Lower leg skin (tissue), 4 donors: ENCODE measurements at places on chromosomes 7 and 10. TPM values are rescaled to one million over a fixed set of nuclear protein-coding genes. Genes with fewer than 3 reads are reported as not detected.

DNA sequence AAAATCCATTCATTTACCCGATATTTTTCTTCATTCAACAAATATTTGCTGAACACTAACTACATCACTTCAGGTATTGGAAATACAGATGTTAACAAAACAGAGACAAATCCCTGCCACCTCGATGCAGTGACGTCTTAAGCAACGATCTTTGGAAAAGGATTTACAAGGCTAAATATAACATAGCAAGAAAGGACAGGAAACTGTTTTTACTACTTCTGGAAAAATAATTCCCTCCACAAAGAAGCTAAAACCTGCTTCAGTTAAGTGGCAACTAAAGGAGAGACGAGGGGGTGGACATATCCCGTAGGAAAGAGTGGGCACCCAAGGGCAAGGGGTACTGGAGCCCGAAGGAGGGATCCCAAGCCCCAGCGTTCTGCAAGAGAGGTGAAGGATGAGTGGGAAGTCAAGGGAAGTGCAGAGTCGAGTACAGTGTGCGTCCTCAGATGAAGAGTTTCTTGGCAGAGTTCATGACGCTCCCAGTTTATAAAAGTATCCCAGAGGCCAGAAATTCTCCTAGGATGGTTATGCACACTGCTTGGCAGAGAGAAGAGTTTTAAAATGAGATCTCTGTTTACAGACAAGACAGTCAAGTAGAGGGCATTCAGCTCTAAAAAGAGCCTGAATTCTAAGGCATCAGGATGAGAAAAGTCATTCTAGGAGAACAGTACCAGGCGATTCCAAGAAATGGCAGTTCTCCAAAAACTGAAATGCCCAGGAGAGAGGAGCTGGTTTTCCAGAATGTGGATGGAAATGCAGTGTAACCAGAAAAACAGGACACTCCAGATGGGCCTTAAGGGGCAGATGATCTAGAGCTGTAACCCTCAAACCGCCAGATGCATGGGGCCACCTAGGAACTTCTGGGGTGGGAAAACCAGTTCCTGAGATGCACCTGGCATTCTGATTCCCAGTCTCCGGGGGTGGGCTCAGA is 97.3 kb downstream of the GRB10 start:
- DNase-seq, result no peak

The C10orf95 gene
- 11.7 TPM for total RNA-seq

The MRC1 gene
- total RNA-seq, result 19.2 TPM

The MMD2 gene
- not detected for total RNA-seq

DNA sequence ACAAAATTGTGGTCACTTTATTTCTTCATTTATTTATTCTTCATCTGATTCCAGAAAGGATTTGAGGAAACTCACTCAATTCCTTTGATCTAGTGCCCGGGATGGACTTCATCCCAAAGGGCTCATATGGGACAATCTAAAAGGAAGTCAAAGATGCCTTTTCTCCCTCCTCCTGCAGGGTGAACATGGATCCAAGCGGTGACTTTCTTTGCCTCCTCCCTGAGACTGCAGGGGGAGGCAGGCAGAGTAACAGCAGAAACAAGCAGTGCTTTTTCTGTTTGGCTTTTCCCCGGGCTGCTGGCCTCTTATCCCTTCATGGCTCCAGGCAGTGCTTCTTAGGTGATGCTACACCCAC is 10.0 kb upstream of the DNMBP start:
- no peak for DNase-seq

The TUBAL3 gene
- total RNA-seq, result 0.93 TPM

DNA sequence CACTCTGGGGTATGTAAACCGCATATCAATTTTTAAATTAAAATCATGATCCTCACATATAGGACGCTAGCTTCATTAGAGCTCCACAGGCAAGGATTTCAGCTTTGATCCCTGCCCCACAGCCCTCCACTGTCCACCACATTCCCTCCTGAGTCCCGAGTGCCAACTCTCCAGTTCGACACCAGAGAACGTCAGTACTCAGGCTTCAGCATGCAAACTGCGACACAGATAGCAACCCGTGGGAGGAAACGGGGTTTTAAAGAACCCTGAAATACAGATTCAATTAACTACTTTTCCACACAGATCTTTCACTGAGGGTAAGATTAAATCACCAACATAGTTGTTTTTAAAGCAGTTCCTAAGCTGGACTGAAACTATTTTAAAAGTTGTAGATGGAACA is 26.1 kb downstream of the RAPGEF5 start:
- no peak for DNase-seq

The NEUROD6 gene
- not detected for total RNA-seq

- no peak for DNase-seq
Measured at GRCh38 chr10:27889518-27889917, 109.4 kb downstream of the ODAD2 start.

DNA sequence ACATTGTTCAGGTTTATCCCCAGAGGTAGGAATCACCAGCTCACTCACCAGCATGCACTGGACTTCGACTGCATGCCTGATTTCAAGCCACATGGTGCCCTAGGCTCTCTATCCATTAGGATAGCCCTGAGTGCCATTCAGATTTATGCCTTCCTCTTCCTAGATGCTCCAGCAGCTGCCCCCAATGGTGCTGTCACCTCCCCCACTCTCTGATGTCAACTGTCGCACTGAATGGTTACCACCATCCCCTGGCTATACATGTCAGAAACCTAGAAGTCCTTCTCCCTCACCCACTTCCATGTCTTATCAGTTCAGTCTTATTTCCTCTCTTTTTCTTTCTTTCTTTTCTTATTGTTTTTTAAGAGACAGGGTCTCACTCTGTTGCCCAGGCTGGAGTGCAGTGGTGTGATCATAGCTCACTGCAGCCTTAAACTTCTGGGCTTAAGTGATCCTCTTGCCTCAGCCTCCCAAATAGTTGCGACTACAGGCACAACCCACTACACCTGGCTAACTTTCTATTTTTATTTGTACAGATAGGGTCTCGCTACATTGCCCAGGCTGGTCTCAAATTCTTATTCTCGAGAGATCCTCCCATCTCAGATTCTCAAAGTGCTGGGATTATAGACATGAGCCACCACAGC is 2.9 kb downstream of the SFXN4 start:
- no peak for DNase-seq

DNA sequence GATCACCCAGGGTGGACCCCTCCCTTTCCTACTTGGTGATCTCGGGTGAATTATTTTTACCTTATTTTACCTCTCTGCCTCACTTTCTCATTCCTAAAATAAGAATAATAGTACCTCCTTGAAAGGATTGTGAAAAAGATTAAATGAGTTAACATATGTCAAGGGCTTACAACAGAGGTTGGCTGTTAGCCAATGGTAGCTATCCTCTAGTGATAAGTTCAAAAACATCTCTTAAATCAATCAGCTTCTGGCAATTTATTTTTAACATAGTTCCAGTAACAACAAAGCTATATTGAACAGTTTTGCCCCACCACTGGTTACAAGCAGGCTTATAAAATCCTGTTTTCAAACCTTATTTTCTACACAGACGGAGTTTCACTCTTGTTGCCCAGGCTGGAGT is 45.4 kb downstream of the TMEM168 start:
- no peak for DNase-seq

DNA sequence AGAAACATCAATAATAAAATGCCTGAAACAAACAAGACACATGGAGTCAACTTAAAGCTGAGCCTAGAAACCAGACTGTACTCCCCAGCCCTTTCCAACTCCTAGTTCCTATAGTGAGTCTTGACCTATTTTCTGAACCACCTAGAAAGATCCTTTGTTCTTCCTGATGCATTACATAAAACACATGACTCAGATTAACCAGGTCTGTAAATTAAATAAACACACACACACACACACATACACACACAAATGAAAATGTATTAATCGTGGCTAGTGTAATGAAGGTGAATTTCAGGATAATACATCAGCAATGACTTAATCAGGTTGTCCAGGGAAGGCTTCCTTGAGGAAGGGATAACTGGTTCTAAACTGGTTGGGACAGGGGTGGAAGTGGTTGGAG is 104.7 kb downstream of the ST8SIA6 start:
- DNase-seq, result no peak

The VGF gene
- total RNA-seq, result 0.91 TPM

DNA sequence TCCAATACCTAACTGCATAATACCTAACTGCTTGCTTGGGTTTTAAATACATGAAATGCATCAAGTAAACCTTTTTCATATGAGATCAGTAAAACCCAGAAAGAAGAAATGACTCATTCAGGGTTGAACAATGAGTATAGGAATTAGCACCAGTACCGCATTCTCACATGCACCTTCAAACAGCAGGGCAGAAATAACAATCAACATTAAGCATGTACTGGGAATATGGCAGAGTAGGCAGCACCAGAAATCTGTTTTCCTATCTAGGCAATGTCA is 850.3 kb upstream of the SORCS1 start:
- no peak for DNase-seq

The VIPR2 gene
- total RNA-seq, result not detected

DNA sequence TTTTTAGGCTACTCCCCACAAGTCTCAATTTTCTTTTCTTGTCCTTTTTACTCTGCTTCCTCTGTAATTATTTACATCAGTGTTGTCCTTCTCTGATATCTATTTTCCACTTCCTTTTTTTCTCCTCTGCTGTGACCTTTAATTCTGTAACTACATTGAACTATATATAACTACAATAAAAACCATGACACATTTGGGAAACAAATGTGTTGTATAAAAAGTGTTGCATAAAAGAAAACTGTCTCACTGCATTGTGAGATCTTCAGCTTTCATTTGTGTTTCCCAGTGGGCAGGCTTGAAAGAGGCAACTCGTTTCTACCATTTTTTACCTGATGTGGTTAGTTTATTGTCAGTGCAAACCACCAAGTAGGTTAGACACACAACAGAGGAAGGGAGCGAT is 483.9 kb upstream of the NRP1 start:
- no peak for DNase-seq

- DNase-seq, result no peak
Measured at GRCh38 chr10:7084280-7085005, 326.4 kb downstream of the SFMBT2 start.

DNA sequence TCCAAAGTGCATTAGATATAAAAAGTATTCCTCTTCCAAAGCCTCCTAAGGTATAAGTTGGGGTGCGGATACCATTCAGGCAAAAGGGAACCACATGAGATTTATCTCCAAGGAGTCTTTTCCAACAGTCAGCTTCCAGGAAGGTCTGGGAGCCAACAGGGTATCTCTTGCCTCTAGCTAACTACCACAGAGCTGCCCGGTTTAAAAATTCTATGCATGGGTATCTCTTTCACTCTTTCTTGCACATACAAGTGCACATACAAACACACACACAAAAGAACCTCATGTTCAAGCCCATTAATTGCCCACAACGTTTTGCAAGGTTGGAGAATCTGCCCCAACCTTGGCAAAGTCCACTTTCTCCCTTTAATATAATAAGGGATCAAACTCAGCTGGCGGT is 80.7 kb downstream of the CDK6 start:
- DNase-seq, result no peak

The NODAL gene
- not detected for total RNA-seq

DNA sequence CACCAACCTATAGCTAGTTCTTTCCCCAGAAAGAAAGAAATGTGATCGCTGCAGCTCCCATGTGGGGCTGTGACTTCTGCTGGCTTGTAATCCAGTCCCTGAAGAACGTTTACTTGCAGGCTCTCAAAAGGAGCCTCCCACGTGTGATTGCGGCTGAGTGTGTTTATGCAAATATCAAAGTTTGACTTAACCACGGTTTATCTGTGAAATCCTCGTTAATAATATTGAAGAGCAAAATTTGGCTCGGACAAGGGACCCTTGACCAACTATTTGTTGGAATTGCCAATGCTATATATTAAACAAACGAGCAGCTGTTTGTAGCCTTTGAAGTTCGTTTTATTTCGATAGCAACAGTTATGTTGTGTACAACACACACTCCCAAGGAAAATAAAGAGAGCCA is 470.1 kb upstream of the NRP1 start:
- no peak for DNase-seq

DNA sequence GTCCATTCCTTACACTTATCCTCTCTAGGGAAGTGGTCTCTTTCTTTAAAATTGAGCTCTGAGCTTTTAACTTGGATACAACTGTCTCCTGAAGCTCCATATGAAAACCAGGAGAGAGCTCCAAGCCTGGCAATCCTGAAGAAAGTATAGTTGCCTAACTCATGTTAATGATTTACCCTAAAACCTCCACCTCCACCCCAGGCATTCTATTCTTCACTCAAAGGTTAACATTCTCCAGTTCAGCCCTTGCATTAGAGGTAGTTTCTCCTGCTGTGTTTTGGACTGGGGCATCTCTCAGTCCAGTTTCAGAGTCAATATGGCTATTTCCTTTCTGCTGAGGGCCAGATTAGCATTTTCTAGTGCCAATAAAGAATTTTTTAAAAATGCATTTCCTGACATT is 195.5 kb downstream of the SLC25A13 start:
- DNase-seq, result no peak

The ADAP1 gene
- 9.1 TPM for total RNA-seq

The STK31 gene
- 0.27 TPM for total RNA-seq

- no peak for DNase-seq
Measured at GRCh38 chr10:12699258-12699700, 302.2 kb downstream of the CCDC3 start.

The RAB19 gene
- total RNA-seq, result 1.5 TPM

GRCh38 chr7:151945224-151945623 is 11.0 kb upstream of the GALNTL5 start:
- DNase-seq, result no peak

DNA sequence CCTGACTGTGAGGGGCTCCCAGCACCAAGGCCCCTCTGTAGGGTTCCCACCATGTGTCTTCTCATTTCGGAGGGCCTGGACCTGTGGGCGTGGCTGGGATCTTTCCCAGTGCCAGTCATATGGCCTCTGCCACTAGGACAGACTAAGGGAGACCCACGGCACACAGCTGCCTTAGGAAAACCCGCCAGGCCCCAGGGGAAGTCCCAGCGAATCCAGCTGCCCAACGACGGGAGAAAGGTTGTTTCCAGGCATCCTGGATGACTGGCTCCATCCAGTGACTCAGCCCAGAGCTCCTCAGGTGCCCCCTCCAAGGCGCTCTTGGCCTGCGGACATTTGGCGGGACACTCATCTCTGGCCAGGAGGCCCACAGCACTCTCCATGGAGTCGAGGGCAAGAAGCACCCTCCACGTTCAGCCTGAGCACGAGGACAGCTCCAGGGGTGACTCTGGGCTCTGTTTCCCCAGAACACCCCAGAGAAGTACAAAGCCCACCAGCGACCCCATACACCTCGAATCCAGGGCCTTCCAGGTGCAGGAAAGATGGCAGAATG is 39.9 kb downstream of the PWWP2B start:
- DNase-seq, result no peak
